Glomerular endothelial cell (primary cell): ENCODE measurements at places on chromosomes 5 and 9. TPM values are rescaled to one million over a fixed set of nuclear protein-coding genes. Genes with fewer than 3 reads are reported as not detected.

DNA sequence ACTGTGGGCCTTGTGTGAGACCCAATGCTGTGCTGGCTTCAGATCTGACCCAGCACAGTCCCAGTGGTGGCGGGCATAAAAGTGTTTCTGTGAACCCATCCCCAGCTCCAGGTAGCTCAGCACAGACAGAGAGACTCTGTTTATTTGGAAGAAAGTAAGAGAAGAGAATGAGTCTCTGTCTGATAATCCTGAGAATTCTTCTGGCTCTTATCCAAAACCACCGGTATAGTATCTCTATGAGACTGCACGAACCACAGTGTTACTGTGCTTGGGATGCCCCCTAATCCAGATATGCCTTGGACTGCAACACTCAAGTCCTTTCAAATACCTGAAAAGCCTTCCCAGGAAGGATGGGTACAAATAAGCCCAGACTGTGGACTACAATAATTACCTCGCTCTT is 1660.8 kb upstream of the ACO1 start:
- DNase-seq: no peak

DNA sequence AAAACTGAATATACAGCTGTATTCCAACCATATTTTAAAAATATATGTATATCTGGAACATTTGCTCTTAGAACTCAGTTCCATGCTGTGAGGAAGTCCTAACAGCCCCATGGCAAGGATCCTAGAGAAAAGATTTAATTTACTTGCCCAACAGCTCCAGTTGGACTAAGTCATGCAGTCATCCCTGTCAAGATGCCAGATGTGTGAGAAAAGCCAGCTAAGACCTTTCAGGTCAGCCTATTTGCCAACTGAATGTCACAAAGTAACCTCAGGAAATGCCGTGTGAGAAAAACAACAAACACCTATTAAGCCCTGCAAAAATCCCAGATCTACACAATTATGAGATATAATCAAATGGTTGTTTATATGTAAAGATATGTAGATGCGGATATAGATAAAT is 416.3 kb downstream of the NR2F1-AS1 start:
- DNase-seq: no peak

DNA sequence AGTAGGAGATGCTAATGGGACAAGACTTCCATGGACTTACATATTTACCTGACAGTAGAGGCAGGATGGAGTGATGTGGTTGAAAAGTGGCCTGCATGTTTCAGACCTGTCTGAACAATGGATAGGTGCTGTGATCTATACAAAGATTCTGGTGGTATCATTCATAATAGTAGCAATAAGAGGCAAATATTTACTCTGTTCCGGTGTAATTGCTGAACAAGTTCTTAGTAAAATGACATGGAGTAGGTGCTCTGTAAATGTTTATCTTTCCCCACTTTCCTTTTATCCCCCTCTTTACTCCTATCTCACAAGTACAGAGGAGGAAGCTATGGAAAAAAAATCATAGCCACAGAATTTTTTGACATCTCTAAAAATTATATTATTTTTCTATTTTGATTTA is 159.0 kb upstream of the SLC12A2 start:
- no peak for DNase-seq

DNA sequence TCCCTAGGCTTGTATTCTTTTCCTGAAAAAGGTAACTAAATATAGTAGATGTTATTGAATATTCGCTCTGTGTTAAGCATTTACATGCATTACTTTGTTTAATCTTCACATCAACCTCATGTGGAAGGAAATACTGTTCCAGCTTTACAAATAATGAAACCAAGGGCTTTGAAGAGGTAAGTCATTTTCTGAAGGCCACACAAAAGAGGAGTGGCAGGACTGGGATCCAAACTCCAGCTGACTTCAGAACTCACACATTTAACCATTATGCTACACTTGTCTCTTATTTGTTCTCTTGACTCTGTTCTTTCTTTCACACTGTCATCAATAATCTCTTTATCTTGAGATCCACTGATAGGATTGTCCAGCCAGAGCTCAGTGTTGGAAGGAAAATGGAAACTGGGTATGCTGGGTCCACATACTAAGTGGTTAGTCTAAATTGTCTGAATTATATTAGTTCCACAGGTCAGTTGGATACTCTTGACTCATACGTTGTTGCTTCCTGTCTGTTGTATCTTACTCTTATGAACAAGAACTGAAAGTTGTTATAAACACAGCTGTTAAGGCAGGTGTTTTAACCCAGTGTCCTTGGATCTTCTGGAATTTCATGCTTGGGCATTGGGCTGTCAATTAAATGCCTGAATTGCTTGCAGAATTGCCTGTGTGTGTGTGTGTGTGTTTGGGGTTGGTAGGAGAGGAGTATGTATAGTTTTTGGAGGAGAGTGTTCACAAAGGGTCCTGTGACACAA is 65.6 kb downstream of the TLE4 start:
- no peak for DNase-seq

TMC1 gene
- 0.23 and 0.82 TPM in 2 replicates for total RNA-seq
